ENCODE measurements at places on chromosomes 16 and 17.

- DNase-seq, result no peak
Observed at GRCh38 chr16:89983536-89983935, 35.0 kb downstream of the DEF8 start.

GRCh38 chr17:17844500-17844899, 7.7 kb upstream of the SREBF1 start:
- no peak for DNase-seq

- DNase-seq, result no peak
Observed at GRCh38 chr16:3785413-3785812, 68.1 kb upstream of the TRAP1 start.

DNA sequence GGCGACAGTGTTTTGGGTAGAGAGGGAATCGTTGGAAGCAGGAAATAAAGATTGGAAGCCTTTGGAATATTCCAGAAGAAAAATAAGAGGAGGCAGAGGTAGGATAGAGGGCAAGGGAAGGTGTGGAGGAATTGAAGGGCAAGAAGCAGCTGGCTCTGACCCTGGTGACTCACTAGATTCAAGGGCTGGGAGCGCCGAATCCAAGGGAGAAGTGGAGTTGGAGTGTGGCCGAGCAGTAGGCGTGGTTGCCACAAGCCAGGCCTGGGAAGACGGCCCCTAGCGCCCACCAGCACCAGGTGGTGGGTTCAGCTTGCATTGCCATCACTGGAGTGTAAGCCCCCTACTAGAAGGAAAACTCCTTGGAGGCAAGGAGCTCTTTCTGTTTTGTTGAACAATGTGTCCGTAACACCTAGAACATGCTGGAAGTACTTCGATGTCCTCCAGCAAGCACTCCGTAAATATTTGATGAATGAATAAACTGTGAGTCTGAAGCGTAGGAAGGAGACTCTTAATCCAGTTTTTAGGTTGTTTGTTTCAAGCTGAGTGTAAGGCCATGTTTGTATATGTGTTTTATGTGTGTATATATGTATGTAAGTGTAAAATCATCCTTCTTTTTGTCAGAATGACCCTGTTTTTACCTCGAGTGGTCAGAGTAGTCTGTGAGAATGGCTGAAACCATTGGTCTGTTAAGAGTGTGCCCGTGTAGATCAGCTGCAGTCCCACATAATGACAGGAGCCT, 139.5 kb downstream of the CMIP start:
- no peak for DNase-seq

DNA sequence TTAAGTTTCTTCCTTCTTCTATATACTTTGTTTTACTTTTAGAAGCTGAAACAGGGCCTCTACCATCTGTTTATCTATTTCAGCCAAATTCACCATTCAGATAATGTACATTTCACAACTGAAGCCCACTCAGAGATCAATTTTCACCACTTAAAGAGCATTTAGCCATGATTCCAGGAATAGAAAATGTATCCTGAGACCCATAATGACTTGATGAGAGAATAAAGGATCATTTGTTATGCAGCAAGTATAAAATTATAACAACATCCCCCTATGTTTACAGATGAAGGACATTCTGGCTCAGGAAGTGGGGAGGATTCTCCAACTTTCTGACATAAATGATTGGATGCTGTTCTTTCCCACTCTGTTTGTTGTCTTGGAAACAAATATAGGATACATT, 962.1 kb upstream of the EEF2KMT start:
- DNase-seq, result no peak

- DNase-seq, result no peak
Observed at GRCh38 chr17:18319604-18320256, 4.6 kb downstream of the SMCR8 start.

DNA sequence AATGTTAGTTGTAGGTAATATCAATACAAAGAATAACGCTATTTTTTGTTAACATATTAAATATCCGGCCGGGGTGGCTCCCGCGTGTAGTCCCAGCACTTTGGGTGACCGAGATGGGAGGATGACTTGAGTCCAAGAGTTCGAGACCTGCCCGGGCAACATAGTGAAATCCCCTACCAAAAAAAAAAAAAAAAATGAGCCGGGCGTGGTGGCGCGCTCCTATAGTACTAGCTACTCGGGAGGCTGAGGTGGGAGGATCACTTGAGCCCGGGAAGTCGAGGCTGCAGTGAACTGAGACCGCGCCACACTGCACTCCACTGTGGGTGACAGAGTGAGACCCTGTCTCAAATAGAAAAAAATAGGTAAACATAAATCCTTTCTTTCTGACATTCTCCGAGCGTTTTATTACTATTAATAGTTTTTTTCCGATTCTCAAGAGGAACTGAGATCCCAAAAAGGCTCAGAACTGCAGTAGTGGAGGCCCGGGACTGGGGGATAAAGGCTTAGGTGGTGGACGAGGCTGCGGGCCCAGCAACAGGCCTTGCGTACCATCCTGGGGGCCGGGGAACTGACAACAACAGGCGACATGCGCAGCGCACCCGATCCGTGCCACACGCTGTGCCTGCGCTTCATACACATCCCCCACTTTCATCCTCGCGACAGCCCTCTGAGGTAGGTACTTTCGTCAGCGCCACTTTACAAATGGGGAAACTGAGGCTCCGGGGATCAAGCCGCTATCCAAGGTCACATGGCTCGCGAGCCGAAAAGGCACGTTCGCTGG, 919 bp downstream of the N4BP1 start:
- no peak for DNase-seq

- DNase-seq, result no peak
Observed at GRCh38 chr16:73912281-73912680, 384.3 kb upstream of the PSMD7 start.

DNA sequence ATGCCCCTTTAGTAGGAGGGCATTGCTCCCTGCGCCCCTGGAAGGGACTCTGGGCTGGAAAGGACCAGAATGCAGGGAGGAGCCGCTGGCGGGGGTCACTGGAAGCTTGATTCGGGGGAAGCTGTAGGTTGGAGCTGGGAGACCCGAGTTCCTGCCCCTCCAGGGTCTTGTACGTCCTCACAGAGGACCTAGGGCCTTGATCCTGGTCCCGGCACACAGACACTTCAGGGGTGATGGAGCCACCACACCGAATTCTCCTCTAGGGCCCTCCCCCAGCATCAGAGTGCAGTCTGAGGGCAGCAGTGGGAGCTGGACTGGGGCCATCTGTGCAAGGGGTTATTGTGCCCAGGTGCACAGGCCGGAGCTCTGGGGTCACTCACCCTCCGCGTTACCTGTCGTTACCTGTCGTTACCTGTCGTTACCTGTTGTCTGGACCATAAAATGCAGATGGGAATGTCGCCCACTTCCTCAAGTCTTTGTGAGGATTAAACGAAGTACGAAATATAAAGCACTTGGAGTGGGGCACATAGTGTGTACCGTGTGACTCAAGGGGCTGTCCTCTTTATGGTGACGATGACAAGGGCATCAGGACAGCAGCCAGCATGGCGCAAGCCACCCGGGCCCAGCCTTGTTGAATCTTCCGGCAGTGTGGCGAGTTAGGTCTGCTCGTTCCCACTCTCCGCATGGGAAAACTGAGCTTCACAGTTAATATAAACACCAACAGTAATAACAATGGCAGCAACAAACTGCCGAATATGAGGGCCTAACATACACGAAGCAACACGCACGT, 48.6 kb downstream of the CMIP start:
- no peak for DNase-seq

DNA sequence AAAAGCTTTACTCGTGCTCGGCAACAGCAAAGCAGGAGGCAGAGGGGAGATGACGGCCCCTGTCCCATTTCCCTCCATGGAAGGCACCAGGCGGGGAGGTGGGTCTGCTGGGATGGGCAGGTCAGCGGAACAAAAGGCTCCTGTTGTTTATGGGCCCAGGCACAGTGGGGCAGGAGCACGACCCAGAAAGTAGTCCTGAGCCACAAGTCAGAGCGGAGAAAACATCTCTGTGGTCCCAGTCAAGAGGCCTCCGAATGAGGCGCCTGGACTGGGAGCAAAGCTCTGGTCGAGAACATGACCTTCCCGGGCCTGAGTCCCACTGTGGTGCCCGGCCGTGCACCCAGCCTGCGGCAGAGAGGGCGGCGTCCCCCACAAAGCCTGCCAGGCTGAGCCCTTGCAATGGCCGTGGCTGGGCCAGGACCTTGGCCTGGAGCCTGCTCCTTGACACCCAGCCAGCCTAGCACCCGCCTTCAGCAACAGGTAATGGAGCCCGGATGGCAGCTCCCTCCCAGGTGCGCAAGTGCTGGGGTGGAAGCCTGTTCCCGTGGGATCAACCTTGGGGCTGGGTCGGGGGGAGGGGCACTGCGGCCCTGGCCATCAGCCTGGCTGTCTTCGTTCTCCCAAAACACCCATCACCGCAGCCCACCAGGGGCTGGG, 3.6 kb downstream of the RFNG start:
- no peak for DNase-seq

DNA sequence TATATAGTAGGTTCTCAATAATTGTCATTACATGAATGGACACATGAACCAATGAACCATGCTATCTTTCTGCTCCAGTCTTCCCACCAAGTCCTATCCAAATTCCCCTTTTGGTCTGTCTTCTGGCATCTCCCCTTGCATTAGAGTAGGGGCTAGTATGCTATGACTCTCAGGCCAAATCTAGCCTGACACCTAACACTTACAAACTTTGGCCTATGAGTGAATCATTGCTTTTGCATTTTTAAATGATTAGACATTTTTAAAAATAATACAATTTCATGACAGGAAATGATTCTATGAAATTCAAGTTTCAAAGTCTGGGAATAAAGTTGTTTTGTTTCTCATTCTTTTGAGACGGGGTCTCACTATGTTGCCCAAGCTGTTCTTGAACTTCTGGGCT, 102.5 kb upstream of the MAF start:
- DNase-seq, result no peak

DNA sequence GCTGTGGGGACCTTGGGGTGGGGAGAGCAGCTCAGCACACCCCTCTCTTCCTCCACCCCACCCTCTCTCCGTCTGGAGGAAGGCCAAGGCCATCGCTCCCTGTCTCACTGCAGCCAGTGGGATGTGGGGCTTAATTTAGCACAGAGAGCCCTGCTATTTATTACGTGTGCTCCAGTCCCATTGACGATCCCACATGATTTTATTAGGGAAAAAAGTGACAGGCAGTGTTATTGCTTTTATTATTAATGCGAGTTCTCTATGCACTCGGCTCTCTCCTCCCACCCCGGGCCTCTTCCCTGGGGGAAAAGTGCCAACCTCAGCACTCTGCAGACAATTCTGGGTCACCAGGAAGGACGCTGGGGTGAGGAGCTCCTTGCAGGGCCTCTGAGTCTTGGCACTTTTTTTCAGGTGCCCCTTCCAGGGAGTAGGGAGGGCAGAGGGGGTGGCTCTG, 57.3 kb downstream of the MGAT5B start:
- no peak for DNase-seq

GRCh38 chr16:77195411-77195810, 3.8 kb upstream of the SYCE1L start:
- no peak for DNase-seq

GRCh38 chr16:10388988-10389387, 3.1 kb downstream of the ATF7IP2 start:
- no peak for DNase-seq

DNA sequence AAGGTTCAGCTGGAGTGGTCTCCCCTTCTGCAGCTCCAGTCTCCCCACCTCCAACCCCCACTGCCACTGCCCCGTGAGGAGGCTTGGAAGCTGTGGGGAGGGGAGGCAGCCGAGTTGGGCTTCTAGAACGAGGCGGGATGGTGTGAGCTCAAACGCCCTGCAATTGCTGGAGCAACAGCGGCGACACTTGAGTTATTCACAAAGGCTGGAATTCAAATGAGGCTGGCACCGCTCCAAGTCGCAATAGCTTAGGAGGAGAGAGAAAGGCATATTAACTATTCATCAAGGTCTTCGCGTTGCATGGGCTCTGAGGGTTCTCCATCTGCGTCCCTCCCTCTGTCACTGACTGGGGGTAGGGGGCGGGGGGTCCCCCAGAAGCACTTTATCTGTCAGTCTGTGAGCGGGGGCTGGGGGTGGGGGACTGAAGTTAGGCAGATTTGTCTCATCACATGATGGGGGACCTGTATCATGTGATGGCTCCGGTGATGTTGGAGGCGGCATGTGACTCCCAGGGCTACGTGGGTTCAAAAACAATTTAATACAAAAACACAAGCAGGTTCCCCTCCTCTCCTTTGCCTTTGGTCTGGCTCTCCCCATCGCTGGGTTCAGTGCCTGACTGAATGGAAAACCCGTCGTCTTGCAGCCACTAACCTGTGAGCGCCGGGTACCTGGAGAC, 70.5 kb downstream of the RBBP6 start:
- no peak for DNase-seq

- DNase-seq, result no peak
Observed at GRCh38 chr17:14228903-14229302, 7.8 kb downstream of the CDRT15 start.

- no peak for DNase-seq
Observed at GRCh38 chr17:48047113-48047740, 932 bp upstream of the NFE2L1 start.

GRCh38 chr17:57518587-57519581, 226.2 kb downstream of the CCDC182 start:
- DNase-seq, result no peak

DNA sequence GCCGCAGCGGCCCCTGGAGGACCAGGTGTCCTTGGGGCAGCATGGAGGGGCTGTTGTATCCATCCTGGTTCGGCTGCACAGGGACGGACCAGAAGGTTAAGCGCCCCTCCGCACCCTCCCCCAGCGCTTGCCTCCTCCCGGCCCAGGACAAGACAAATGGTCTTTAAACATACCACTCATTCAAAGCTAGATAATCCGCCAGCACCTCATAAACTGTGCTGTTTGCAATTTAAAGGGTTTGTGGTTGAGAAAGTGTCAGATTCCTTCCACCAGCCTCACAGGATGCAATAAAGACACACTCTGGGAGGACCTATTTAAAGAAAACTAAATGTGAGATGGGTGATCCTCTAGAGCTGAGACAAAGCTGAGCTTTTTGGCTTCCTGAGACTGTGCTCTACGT, 426.2 kb upstream of the EEF2KMT start:
- no peak for DNase-seq

- no peak for DNase-seq
Observed at GRCh38 chr16:27600381-27600780, 50.4 kb downstream of the KATNIP start.

GRCh38 chr17:3956983-3957382, 7.3 kb downstream of the ATP2A3 start:
- DNase-seq, result no peak

- DNase-seq, result no peak
Observed at GRCh38 chr16:69150146-69150865, 17.9 kb downstream of the UTP4 start.

GRCh38 chr17:5122586-5123342, 6.9 kb downstream of the USP6 start:
- DNase-seq, result no peak

Measured in esophagus squamous epithelium (tissue), 5 donors.